ENCODE measurements at places on chromosomes 4 and X. TPM values are rescaled to one million over a fixed set of nuclear protein-coding genes. Genes with fewer than 3 reads are reported as not detected.

DNA sequence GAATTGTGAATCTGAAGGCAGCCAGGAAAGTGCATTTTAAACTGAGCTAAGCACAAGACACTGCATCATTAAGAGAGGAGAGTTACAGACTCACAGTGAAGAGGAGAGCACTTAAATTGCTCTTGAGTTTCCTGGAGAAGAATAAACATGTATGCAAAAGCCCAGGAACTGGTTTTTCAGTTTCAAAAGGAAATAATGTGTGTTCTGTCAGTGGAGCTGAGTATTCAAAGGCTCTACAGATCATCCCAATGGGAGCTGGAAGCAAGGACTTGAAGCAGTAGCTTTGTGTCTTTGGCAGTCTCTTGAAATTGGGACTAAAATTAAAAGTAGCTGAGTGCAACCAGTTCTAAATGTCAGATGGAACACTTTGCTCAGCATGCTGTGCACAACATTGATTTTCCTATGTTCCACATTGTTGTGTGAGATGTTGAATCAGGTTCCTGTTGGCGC, 147.5 kb upstream of the ANK2 start:
- DNase-seq, result no peak

GRCh38 chrX:104707042-104707441, 141.0 kb downstream of the IL1RAPL2 start:
- no peak for DNase-seq

DNA sequence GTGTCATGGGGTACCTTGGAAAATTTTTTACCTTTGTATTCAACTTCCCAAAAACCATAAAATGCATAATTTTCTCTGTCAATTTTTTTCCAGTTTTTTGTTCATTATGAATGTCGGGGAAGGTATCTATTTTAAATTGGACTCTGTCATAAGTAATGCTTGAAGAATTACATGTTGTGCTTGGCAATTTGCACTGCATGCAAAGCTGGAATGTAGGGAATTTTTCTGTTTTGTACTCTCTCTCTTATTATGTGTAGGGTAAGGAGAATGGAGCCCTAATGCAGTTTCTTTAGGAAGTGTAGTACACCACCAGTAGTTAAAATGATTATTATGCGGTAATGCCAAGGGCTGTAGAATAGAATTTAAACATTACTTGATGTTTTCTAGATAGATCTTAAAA, 137.7 kb upstream of the LIMCH1 start:
- no peak for DNase-seq

GRCh38 chr4:1002131-1002630, 9.0 kb upstream of the SLC26A1 start:
- no peak for DNase-seq

DNA sequence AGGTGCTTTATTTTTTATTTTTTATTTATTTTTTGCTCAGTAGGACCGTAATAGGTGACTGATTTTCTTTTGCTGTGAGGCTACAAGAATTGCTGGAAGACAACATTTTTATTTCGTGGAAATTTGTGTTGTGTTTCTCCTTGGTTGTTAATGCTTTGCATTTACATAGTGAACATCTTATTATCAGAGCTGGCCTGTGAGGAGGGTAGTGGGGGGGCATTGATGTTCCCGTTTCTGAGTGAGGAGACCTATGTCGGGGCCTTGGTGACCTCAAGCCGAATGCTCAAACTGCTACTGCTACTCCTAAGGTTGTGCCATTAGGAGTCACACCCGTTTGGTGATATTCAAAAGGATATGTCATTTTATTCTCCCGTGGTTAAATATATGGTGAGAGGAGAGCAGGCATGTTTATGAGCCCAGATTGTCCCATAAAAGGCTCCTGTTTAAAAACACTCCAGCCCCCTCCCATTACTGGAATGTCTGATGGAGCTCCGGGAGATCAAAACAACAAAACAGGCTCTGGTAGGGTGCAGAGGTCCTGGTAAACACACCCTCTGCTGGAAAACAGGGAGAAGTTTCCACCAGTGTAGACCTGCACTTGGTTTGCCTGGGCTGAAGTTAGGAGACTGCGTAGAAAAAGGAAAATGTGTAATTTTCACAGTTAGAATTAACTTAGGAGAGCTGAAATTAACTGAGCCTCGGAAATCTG, 5.6 kb downstream of the PDGFRA start:
- DNase-seq, result no peak

NDNF gene
- total RNA-seq, result 0.68 TPM

LRP2BP gene
- 0.29 TPM for total RNA-seq

CYTL1 gene
- total RNA-seq, result 22.1 TPM

SLC7A11 gene
- 3.0 TPM for total RNA-seq

LPAR4 gene
- not detected for total RNA-seq
